ENCODE measurements at places on chromosomes 2 and 18. TPM values are rescaled to one million over a fixed set of nuclear protein-coding genes. Genes with fewer than 3 reads are reported as not detected.

- DNase-seq = peak; percentile 97
These were observed 40.9 kb upstream of the ALKAL2 start for GRCh38 chr2:328761-329160.

DNA sequence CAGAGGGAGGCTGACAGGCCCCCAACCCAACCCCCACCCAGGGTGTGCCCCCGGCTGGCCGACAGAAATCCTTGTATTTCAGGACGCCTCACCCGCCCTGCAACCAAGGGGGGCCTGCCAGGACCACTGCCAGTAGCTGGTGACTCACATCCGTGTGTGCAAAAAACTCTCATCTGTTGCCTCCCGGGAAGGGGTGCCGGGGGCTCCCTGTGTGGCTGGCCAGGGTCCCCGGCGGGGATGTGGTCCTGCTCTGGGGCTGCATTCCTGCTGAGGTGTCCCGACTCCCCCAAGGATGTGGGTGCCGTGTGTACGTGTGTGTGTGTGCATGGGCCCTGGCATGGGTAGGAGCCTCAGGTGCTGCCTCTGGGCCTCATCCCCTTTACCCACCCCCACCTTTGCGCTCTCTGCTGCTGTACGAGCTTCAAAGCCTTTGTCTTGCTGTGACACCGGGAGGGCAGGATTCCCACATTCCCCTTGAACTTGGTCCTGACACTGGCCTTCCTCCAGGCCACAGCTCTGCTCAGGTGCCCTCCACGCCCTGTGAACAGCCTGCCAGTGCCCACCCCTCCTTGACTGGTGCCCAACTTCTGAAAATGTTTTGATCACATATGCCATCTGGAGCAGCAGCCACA, 226.3 kb upstream of the HDAC4 start:
- DNase-seq = peak; percentile 69

- no peak for DNase-seq
These were observed 33.0 kb upstream of the BOD1L2 start for GRCh38 chr18:57113799-57114420.

GRCh38 chr18:42614619-42615293, 500.7 kb downstream of the RIT2 start:
- no peak for DNase-seq

GRCh38 chr2:98027538-98027937, 31.8 kb upstream of the TMEM131 start:
- DNase-seq = no peak

The PTPRN gene
- 3.2 TPM for total RNA-seq

The METTL5 gene
- 133 TPM for total RNA-seq

DNA sequence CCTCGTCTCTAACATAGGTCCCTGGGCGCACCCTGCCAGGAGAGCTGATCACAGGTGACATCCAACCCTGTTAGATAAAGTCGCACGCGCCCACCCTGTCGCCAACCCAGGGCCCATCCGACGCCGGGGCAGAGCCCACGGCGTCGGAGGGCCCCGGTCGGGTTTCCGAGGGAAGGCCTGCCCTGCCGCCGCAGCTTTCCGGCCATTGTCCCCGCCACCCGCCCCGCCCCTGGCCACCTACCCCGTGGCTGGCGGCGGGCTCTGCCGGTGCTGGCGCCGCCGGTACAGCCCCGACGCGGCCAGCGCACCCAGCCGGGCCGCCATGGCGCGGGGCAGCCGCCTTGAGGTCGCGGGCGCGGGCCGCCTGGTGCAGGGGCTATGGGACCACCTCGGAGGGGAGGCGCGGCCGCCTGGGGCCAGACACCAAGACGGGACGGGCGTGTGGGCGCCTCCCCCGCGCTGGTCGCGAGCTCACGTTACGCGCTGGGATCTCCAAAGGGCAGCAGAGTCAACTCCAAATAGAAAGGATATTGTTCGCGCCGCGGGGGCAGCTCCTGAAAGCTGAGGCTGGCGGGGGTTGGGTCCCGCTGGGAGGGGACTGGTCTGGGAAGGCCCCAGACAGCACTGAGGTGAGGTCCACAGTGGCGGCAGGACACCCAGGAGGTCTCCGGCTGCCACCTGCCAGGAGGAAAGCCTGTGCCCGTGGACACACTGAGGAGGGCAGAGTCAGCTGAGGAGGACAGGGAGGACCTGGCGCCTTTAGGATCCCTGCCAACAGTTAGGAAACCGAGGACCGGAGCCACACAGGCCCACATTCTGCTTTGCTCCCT, 11.1 kb downstream of the LIMS2 start:
- no peak for DNase-seq

DNA sequence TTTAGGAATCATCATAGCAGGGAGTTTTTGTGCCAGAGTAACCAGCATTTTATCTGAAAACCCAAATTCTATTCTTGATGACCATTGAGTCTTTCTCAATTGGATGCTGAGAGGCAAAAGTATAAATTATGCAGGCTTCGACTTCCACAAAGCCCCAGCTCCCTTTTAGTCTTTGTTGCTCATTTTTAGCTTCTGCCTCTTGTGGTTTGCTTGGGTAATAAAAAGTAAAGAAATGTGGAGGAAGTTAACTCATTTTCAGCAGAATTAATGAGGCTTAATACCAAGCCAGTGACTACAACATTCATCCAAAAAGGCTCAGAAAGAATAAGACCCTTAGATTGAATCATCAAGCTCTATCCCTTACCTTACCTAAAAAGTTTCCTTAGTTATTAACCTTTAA, 18.6 kb downstream of the ERMN start:
- no peak for DNase-seq

The RNU2-63P gene
- total RNA-seq = not detected

DNA sequence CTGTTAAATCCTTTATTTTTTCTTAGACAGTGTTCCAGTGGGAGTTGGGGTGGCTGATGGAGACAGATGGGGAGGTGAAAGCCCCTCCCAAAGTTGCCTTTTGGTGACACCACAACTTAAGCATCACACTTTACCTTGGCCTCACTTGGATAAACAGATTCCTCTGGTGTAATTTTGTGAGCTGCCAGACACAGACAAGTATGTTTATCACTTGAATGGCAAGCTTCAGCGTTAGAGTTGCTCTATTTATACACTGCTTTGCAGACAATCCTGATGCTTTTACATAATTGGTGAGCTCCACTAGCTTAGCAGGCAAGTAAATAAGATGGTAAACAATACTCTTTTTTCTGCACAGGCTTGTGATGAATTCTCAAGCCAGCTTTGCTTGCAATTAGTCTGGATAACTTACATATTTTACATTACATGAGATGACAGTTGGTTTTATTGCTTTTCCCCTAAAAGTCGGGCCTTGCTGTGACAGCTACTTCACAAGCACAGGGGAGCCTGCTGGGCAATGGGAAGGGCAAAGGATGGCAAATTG, 226.2 kb downstream of the SLC8A1 start:
- DNase-seq = no peak

DNA sequence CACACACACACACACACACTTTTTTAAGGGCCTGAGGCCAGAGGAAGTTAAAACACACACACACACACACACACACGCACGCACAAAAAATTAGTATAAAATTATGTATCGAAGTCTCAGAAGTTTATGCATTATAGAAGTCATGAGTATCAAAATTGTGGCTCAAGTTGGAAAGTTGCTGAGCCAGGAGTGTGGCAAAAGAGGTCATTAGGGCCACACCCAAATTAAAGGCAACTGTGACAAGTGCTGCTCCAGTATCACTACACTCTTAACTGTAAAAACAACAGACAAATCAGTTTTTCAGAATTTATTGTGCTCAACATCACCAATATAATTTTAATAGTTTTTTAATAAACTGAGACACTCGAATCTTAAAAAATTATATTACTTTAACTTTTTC, 36.9 kb downstream of the YWHAQ start:
- no peak for DNase-seq

DNA sequence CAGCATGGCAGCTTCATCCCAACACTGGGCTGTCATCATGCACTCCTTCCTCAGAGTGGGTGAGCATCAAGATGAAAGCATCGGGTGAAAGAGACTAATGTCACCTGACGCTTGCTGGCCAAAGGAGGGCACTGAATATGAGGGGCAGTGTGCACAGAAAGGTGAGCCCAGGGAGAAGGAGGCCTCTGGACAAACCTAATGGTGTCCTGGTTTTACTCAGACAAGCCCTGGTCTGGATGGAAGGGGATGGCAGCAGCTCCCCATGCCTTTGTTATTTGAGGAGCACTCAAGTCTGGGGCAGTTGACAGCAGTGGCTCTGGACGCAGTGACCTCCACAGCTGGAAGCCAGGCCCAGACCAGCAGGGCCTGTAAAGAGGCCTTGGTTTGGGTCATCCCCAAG, 209.7 kb downstream of the SMAD2 start:
- no peak for DNase-seq

DNA sequence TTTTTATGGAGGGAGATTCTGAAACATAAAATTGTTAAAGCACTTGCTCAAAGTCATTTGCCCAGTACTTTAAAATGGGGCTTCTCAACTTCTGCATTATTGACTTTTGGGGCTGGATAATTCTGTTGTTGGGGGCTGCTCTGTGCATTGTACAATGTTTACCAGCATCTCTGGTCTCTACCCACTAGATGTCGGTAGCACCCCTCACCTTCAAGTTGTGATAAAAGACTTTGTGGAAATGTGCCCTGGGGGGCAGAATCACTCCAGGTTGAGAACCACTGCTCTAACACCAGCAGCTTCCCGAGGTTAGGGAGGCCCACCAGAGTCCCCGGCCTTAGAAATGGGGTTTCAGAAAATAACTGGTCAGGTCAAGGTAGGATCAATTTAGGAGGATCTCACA, 26.8 kb upstream of the CUL3 start:
- no peak for DNase-seq

The RNMT gene
- 21.0 TPM for total RNA-seq

GRCh38 chr2:39408351-39409136, 28.5 kb downstream of the MAP4K3 start:
- DNase-seq = no peak

DNA sequence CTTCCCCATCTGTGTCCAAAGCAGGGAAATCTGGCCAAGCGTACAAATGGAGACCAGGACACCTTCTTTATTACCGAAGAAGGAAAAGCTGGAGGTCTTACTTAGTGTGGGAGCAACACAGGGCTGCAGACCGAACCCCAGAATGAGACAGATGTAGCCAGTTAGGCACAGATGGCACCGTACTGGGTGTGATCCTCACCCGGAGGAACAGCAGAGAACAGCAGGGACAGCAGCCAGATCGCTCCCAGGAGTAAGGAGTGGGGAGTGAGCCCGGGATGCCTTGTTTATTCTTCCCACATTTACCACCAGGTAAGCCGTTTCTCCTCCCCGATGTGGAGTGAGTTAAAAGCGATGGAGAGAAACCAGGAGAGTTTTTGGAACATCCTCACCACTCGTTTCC, 150.7 kb upstream of the SPRED2 start:
- DNase-seq = no peak

GRCh38 chr2:164187121-164187520, 434.2 kb downstream of the GRB14 start:
- no peak for DNase-seq

GRCh38 chr2:169159686-169160085, 90.3 kb downstream of the DHRS9 start:
- no peak for DNase-seq

- peak; percentile 28 for DNase-seq
These were observed 422 bp downstream of the OBSL1 start for GRCh38 chr2:219570924-219571310.

DNA sequence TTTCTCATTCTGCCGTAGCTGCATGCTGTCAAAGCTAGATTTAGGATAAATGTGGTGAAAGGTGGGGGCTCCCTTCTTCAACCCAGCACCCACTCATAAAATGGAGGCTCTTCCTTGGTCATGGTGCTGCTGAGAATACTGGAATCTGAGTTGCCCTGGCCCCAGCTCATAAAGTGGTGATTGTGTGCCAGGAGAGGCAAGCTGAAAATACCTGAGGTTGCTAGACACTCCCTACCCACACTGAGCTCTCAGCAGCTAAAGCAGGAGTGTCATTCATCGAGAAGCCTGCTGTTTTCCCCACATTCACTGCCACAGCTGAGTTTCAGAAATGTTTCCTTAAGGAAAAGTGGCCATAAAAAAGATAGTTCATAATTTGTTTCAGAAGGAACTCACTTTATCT, 297.1 kb upstream of the RBMS1 start:
- no peak for DNase-seq

GRCh38 chr2:167048829-167049228, 160.5 kb downstream of the XIRP2 start:
- no peak for DNase-seq

DNA sequence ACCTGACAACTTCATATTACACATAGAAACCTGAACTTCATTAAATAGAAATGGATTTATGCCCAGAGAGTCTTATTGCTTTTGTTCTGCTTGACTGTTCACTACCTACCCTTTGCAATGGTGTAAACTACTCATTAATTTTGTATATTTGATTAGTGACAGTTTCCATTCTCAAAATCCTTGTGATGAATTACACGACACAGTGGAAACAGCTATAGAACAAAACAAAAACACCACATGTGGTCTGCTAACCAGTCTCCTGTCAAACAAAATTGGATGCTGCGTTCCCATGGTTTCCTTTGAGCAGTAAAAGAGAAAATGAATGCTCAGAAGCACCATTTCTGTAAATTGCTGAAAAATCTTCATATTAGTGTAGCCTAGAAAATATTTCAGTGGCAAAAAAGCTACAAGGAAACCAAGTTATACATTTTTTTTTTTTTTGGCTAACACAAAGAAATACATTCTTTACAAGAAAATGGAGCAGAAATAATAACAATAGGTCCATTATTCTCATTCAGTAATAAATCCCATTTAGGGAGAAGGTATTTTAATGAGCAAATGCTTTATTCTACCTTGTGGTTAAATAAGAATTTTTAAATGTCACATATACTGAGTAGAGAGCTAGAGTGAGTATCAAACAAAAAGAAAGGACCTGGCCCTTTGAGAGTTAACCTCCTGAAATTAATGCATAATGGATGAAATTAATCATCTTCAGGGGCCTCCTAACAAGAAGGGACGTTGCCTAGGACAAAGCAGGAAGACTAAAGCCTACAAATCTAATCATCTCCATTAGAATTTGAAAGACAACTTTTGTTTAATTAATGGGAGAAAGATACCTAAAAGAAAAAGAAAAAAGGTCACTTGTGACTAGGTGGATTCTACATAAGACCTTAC, 355.1 kb upstream of the ZC3H15 start:
- DNase-seq = no peak

DNA sequence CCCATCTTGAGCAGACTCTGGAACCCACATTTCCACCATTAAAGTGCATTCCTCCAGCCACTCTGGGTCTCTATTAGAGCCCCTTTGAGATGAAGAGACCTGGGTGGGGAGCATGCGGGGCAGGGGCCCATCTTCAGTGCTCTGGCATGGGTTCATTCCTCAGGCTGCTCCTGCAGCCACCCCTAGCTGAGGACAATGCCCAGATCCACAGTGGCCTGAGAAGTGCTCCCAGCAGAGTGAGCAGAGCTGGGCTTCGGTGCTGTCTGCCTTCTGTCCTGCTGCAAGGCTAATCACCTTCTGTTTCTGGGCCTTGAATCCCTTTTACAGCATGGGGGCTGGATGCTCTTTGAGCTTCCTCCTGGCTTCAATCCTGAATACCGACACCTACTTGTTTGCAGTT, 169.8 kb downstream of the TRIM43 start:
- DNase-seq = no peak

The PLA2R1 gene
- total RNA-seq = 6.9 TPM

The RAB17 gene
- 3.6 TPM for total RNA-seq

GRCh38 chr2:29700560-29700959, 220.8 kb downstream of the ALK start:
- DNase-seq = peak; percentile 47
